ENCODE measurements at places on chromosomes 1 and 21.

DNA sequence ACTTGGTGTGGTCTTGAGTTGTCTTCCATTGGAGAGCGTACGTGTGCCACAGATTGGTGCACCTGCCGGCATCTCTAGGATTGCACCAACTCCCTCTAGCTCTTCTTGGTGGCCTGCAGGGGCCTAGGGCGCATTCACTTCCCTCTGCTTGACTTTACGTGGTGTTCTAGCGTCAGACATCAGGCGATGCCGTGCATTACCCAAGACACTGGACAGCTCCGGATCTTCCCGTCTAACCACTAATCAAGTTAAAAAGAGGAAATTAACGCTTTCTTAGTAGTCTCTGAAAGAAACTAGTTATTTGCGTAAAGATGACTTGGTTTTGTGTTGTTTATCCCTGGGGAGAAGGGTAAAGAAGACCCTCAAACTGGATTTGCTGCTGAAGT, 510 bp upstream of the IL10RB start:
- DNase-seq, result peak; percentile 54

DNA sequence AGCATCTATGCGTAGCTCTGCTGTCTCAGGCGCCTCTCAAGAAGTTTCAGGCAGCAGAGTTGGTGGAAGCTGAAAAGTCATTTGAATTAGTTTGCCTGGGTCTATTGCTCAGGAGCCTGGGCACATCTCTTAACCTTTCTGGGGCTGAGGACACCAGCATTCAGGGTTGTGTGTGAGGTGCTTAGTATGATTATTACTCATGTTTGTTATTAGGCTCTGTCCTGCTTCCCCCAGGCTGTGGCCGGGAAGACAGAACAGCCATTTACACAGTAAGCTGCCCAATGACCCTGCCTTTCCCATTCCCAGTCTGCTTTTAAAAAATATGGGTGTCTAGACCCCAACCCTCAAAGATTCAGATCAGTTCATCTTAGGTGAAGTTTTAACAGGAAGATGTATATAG, 53.9 kb upstream of the CACNA1E start:
- DNase-seq, result no peak

DNA sequence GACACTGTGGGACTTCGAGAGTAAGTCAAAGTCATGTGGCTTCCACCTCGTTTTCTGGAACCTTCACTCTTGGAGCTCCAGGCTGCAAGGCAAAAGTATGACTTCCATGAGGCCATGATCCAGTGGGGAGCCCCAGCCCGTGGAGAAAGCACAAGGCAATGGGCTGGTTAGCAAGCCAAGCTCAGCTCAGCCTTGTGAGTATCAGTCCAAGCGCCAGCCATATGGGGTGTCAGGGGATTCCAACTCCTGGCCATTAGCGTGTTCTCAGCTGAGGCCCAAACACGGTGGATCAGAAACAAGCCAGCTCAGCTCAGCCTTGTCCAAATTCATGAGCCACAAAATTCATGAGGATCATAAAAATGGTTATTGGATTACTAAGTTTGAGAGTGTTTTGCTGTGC, 261.0 kb downstream of the RHOU start:
- no peak for DNase-seq

GRCh38 chr21:32653326-32653901, 41.2 kb upstream of the CFAP298 start:
- DNase-seq, result peak; percentile 47

- no peak for DNase-seq
Observed at GRCh38 chr1:58412071-58412580, 134.4 kb downstream of the OMA1 start.

GRCh38 chr1:248792342-248792741, 33.4 kb downstream of the SH3BP5L start:
- DNase-seq, result no peak

DNA sequence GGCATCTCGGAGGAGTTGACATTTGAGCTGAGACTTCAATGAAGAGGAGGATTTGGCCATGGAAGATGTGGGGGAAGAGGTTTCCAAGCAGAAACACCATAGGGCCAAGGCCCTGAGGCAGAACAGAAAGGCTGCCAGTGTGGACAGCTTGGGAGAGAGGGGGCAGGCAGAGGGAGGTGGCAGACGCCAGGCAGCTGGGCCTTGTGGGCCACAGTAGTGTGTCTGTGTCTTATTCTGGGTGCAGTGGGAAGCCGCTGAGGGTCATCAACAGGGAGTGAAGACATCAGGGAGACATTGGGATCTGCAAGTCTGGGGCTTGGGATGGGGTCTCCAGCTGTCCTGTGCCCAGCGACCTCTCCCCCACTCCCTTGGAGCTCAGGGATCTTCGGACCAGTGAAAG, 96.8 kb downstream of the LACTBL1 start:
- no peak for DNase-seq

DNA sequence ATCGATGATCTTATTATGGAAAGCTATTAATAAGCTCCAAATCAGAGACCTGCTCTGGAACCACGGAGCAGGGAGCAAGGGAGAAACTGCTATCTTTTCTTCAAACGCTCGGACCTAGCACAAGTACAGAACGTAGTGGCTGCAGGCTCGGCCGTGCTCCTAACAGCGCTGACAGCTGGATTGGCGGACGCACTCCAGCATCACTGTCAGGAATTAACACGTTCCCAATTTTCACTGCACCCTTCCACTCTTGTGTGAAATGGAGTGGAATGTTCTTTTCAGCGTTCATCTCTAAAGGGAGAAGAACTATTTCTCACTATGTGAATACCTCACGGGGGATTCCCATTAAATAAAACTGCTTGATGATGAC, 106.9 kb downstream of the ZNF281 start:
- DNase-seq, result no peak

GRCh38 chr1:61332796-61333195, 250.4 kb downstream of the NFIA start:
- DNase-seq, result no peak

DNA sequence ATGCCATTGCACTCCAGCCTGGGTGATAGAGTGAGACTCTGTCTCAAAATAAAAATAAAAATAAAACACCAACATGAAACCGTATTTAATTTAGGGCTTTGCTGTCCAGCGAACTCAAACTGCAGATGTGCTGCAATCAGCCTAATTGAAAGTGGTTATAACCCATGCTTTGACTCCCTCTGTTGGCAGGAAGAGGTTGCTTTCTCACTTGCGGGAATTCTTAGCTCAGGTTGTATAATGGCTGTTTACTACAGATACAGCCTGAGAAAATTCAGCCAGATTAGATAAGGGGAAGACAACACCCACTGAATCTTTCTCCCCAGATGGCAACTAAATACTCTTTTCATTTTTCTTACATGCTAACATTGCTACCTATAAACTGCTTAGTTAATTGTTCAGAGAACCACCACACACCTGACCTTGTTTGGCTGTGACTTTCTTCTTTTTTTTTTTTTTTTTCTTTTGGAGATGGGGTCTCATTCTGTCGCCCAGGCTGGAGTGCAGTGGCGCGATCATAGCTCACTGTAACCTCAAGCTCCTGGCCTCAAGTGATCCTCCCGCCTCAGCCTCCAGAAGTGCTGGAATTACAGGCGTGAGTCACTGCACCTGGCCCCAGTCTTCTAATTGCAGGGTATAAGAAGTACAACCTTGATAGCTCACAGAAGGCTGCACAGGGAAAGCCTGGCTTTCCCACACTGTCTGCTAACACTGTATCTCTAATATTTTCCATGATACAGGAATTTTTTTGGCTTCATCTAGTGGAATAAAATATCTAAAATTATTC, 34.6 kb downstream of the DNTTIP2 start:
- peak; percentile 78 for DNase-seq

DNA sequence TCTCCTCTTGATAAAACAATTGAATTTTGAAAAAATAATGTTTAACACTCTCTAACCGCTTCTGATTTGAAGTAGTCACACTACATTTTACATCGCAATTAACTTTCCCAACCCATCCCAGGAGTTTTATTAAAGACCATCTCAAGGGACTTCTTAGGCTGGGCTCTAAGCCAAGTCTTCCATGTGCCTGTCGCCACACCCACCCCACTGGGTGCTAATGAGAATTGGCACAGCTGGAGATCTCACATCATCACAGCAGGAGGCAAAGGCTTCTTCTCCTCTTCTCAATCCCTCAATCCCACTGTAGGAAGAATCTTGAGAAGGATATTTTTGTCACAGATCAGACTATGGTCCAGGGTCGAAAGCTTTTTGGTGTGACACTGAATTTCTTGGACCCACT, 328.9 kb downstream of the NUF2 start:
- no peak for DNase-seq

DNA sequence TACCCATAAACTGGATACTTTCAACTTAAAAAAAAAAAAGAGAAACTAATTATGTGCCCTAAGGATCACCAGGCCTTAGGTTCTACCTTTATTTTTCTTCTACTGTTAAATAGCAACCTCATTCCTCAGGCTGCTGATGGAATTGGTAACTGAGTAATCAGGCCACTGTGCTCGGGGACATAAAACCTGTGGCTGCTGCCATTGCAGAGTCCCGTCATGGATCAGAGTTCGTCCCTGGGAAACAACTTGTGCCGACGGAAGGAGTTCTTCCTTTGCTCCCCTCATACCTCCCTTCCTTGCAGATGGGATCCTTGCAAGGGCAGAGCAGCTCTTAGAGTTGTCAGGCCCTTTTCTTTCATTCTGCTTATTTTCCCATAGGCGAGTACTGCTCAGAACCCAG, 123.6 kb downstream of the PBX1 start:
- DNase-seq, result no peak

DNA sequence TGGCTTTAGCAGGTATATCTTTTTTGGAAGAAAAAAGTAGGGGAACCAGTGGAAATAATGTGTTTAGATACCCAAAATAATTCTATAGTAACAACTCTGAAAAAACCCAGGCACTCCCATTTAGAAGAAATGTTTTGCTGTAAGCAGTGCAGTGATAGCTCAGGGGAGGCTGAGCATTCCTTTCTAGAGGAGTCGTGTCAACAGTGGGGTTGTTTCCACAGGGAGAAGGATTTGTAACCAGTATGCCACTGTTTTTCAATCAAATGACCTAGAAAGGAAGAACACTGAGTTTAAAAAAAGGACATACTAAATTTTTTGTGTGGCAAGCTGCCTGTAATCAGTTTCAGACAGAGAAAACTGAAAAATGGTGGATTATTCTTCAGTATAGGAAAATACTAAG, 2.4 kb downstream of the PGD start:
- DNase-seq, result no peak

GRCh38 chr1:29145739-29146437, 22.2 kb upstream of the TMEM200B start:
- DNase-seq, result no peak

DNA sequence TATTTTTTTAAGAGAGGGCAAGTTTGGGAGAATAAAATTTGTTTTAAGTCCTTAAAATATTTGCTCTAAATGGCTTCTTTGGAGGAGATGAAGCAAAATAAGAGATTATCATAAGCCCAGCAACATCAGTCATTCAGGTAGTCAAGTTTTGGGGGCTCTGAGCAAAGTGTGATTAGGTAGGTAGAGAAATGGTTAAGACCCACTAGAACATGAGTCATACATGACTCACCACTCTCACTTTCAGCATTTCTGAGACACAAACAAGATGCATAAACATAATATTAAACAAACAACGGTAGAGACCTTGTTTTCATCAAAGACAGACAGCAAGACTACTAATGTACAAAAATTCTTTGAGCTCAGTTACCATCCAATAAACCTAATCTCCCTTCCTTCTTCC, 272.2 kb downstream of the LMO4 start:
- no peak for DNase-seq

GRCh38 chr21:14943616-14944015, 121.2 kb downstream of the NRIP1 start:
- DNase-seq, result no peak

DNA sequence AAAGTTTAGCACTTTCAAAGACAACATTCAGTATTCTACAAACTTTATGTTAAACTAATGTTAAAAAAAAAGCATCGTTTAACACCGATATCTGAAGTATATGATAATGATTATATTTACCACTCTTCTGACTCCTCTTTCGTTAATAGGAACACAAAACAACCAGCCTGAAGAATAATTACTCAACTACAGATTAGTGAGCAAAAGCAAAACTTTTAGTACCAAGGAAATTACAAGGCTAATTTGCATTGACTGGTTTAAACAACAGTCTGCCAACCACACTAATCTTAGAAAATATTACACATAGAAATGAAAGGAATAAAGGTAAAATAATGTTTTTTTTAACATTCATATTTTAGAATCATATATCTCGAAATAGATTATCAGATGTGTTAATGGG, 500.7 kb downstream of the LMO4 start:
- no peak for DNase-seq

DNA sequence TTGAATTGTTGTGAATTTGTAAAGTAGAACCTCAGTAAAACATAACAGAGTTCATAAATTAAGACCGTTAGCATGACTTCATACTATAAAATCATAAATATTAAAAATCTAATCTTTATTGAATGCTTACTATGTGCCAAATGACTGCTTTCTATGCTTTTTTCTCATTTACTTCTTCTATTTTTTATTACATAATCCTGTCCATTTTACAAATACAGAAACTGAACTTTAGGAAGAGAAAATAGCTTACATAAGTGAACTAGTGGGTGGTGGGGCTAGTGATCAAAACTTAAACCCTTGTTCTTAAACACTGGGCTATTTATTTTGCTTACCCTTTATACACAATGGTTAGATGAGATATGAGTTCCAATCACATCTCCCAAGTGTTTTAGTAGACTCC, 122.3 kb downstream of the ZC3H11B start:
- no peak for DNase-seq

- no peak for DNase-seq
Observed at GRCh38 chr1:85158910-85159309, 41.9 kb downstream of the SYDE2 start.

DNA sequence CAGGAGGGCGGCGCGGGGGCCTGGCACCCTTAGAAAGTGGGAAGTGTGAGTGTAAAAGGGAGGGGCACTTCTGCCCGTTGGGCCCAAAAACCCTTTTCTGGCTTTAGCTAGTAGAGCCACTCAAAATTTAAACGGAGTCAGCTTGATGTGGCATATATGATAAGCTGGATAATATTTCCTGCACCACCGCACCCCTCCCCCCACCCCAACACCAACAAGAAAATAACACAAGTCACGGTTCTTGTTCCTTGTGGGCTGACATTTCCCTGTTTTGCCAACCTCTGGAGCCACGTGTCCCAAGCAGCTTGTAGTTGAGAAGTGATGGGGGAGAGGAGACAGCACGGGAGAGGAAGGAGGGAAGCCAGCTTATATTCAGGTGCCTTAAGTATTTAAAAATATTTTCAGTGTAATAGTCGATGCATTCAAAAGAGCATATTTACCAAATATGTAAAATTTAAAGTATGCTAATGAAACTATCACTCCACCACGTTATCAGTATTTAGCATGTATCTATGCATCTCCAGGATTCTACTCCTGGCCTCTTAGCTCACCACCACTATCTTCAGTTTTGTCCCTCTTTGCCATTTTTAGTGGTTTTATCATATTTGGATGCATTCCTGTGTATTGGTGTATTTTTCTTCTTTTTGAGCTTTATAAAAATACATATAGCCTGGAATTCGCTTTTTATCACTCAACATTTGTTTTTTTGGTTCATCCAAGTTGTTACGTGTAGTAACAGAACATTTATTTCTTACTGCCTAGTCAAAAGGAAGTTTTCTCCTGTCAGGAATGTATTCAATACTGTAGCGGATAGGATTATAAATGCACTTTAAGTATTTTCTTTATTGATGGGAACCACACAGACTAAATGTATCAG, 773 bp upstream of the DDX59 start:
- no peak for DNase-seq

GRCh38 chr1:113965703-113966412, 13.4 kb upstream of the OLFML3 start:
- no peak for DNase-seq

GRCh38 chr1:152928671-152929070, 18.3 kb upstream of the SPRR5 start:
- no peak for DNase-seq

GRCh38 chr1:25338986-25339385, 852 bp downstream of the TMEM50A start:
- no peak for DNase-seq
